H9 (cell line): ENCODE measurements at places on chromosomes 2 and 18. TPM values are rescaled to one million over a fixed set of nuclear protein-coding genes. Genes with fewer than 3 reads are reported as not detected.

Gene OSBPL1A
- 32.0 and 33.9 TPM in 2 replicates for total RNA-seq

GRCh38 chr2:11657646-11658045, 12.3 kb downstream of the NTSR2 start:
- no peaks in the 10 kb centered on the region for H3K4me1 ChIP-seq
- H3K4me3 ChIP-seq = no peak overlapping the region
- no peaks in the 10 kb centered on the region for H3K27me3 ChIP-seq

Gene SERPINB3
- total RNA-seq = 1.7 TPM in 2 replicates

GRCh38 chr18:79396431-79397246, 909 bp downstream of the NFATC1 start:
- no peak overlapping the region for H3K27ac ChIP-seq
- no peak for DNase-seq
- peaks cover 54% of the 10 kb centered on the region for H3K27me3 ChIP-seq
- H3K4me3 ChIP-seq = peak overlapping the region; percentile 69
- H3K36me3 ChIP-seq = no peaks in the 10 kb centered on the region

DNA sequence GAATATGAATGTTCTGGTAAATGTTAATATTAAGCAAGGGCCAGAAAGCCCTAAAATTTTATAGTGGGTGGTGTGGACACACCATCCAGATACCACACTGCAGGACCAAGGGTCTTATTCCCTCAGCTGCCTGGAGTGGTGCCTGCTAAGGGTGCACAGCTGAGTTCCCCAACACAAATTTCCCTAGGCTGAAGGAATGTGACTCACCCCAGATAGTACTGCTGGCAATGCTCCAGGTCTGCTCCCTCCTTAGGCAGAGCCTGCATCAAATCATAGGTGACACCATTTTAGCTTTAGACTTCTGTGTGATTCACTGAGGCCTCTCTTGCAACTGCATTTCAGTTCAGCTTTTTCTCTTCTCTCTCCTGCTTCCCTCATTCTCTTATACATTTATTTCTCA, 321.1 kb downstream of the SATB2 start:
- H3K4me3 ChIP-seq = no peak overlapping the region
- DNase-seq = no peak
- H3K27ac ChIP-seq = no peak overlapping the region
- peaks cover 2% of the 10 kb centered on the region; the same call in 1 of the 3 replicates for H3K36me3 ChIP-seq
- H3K4me1 ChIP-seq = no peaks in the 10 kb centered on the region
- no peaks in the 10 kb centered on the region for H3K27me3 ChIP-seq

DNA sequence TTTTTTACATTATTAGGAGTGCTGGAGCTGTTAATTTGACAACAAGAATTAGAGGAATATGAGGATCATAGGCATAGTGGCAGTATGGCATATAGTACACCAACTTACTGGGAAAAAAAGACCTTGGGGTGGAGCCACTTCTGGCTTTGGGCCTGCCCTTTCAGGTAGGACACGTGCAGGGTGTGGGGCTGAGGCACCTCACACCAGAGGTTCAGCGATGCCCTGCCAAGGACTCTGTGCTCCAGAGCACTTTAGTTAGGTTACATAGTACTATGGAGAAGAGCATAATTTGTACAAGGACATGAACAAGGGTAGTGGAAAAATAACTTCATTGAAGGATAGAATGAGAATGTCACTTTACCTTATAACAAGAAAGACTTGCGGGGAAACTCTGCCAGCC, 77.1 kb upstream of the CD302 start:
- no peak overlapping the region for H3K4me3 ChIP-seq
- no peak for DNase-seq
- H3K36me3 ChIP-seq = no peaks in the 10 kb centered on the region
- H3K27me3 ChIP-seq = no peaks in the 10 kb centered on the region
- H3K27ac ChIP-seq = no peak overlapping the region
- H3K4me1 ChIP-seq = no peaks in the 10 kb centered on the region
